Stimulated activated naive CD8-positive, alpha-beta T cell treated with anti-CD3 and anti-CD28 coated beads, Interleukin-15, Interleukin-2, amounts not matched to agents 100 U/mL and 50 U/mL, for 24 hours (primary cell): ENCODE measurements at places on chromosomes 7 and 10.

GRCh38 chr7:106752367-106752766 lies 91.4 kb upstream of the CCDC71L start:
- DNase-seq = no peak

DNA sequence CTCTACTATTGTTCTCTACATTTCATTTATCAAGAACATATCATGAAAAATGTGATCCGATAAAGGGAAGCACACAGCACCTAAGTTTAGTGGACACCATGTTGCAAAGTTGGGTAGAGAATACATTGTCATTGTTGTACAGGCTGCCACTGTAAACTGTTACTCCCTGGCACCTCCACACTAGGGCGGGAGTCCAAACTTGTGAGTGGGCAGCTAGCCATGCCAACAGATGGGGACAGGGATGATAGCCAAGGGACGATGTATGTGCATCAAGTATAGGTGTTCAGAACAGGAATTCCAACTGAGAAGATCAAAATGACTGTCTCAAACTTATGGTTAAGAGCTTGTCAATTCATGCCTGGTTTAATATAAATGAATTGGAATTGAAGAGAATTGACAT lies 31.1 kb upstream of the COMMD3 start:
- DNase-seq = no peak

- no peak for DNase-seq
Measured at GRCh38 chr10:116311706-116312490, 12.3 kb upstream of the CCDC172 start.

GRCh38 chr7:115226410-115226809 lies 304.5 kb downstream of the MDFIC start:
- DNase-seq = no peak

- no peak for DNase-seq
Measured at GRCh38 chr10:53537508-53537907, 764.9 kb upstream of the MBL2 start.

- DNase-seq = no peak
Measured at GRCh38 chr7:63031838-63032436, 966.7 kb upstream of the ZNF722 start.

- DNase-seq = peak; percentile 36
Measured at GRCh38 chr10:26621889-26622711, 75.4 kb upstream of the PDSS1 start.

DNA sequence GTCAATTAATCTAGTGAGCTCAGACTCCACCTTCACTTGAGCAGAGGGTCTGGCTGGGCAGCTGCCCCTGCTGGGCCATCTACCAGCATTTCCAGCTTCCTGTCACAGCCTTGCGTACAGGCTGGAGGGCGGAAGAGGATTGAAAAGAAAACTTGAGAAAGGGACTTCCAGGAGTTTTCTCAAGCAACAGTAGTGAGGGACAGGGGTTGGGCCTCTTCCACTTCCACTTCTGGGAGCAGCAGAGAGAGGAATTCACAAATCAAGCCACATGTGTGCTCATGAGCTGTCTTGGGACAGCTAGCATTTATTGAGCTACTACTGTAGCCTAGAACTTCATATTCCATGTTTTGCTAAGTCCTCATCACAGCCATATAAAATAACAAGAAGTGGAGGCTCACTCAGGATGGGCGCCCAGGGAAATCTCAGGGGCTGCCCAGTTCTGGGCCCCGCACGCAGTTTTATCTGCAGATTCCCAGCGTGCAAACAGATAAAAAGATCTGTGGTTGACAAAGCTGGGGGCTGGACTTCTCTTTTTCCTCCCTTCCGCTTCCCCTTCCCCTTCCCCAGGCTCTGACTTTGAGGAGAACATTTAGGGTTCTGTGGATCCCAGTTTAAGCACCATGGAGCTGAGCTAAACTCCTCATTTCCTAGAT lies 135.8 kb downstream of the RGS10 start:
- no peak for DNase-seq

- no peak for DNase-seq
Measured at GRCh38 chr7:32536585-32536984, 41.3 kb downstream of the AVL9 start.

GRCh38 chr10:34816501-34817002 lies 1.5 kb upstream of the PARD3 start:
- DNase-seq = no peak

GRCh38 chr10:10804998-10805740 lies 212.5 kb upstream of the CELF2 start:
- no peak for DNase-seq

DNA sequence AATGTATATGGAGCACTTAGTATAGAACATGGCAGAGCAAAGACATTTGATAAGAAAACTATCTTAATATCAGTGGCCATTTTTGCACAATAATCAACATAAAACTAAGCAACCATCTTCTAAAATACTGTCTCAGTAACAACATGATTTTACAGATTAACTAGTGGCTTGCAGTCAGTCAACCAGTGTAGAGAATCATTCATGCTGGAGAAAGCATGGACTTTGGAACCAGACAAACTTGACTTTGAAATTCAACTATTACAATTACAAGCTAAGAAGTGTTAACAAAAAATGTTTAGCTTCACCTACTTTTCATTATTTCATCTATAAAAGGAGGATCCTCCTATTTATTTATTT lies 27.7 kb downstream of the CUBN start:
- no peak for DNase-seq
